ENCODE measurements at places on chromosomes 2 and 18. TPM values are rescaled to one million over a fixed set of nuclear protein-coding genes. Genes with fewer than 3 reads are reported as not detected.

The SGPP2 gene
- 17.4 TPM for polyA plus RNA-seq

The TRABD2A gene
- 0.96 TPM for polyA plus RNA-seq

DNA sequence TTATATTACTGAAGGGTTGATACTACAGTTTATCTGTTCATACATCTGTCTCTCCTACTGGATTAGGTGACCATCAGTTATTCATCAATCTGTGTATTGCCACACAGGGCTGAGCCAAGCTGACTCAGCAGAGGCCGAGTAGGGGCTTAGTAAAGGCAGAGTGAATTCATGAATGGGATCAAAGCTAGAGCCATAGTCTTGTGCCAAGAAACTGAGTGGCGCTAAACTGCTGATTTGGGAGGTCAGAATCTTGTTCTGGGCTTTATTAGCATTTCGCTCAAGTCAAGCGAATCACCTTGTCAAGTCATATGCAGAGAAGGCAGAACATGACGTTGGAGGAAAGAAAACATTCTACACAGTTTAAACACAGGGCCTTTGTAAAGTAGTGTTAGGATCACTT, 34.1 kb downstream of the SOCS6 start:
- no peak for DNase-seq

DNA sequence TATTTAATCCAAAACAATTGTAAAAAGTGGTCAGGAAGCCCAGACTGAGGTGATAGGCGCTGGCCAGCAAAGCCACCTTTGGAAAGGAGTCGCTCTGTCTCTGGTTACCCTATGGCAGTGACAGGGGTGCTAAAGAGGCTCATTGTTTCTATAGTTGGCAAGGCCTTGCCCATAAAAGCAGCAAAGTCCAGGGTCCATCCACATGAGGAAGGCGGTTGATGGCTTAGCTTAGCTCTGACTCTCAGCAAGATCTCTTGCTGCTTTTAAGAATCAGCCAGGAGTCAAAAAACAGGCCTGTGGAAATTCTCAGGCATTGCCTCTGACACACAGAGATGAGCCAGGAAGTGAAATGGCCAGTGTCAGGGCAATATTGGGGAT, 57.8 kb upstream of the CYP26B1 start:
- no peak for DNase-seq

- no peak for DNase-seq
These were observed 237.8 kb downstream of the WDR7 start for GRCh38 chr18:56888978-56889377.
